ENCODE measurements at places on chromosomes 2 and 18.

GRCh38 chr2:239443666-239444567, 43.1 kb upstream of the HDAC4 start:
- no peak for DNase-seq

DNA sequence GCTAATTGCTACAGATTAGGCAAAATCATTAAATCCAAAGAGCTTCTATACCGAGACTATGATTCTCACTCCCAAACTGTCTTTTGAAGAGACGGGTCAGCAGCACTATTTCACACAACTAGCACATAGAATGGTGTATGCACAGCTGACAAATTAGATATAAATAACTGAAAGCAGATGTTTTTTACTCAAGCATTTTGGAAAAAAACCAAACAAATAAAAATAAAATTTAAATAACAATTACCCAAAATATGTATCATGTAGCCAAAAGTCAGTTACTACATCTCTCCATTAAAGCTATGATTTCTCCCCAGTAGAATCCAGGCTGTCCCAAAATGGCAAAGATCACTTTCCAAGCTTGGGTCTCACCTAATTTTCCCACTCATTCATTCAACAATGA, 107.9 kb downstream of the TMEM163 start:
- DNase-seq = no peak

DNA sequence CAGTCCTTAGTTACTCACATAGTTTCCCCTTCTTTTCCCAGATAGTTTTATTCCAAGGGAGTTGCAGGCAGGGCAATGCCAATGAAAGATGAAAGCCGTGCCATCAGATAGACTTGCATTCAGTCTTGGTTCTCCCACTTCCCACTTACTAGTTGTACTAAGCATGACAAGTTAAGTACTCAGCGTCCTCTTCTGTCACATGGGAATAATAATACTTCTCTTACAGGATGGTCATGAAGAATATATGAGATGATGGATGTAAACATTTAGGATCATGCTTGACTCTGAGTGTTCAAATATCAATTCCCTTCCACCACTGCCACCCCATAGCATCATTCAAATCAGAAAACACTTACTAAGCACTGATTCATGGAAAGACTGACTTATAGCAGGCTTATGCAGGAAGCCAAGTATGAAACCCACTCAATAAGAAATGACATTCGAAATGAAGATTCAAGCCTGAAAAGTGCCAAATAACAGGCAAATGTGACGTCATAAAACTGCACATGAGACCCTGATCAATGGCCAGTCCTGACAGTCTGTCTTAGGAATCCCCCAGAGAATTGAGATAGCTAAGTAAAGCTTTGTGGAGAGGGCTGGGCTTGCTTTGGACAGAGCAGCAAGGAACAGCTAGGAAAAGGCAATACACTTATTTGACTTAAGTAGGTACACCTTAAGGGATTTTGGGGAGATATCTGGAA, 11.1 kb upstream of the EVA1A start:
- no peak for DNase-seq

GRCh38 chr2:71555798-71556454, 102.6 kb downstream of the DYSF start:
- DNase-seq = peak; percentile 27

DNA sequence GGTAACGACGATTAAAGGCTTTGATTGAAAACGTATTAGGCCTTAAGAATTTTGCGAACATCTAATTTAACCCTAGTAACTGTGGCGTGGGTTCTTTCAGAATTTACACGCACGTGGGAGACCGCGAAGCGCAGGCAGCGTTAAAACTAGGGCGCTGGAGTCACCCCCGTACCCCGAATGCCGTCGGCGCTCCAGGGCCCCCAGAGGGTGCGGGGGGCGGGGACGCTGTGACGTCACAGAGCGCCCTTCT, 673 bp upstream of the SMCHD1 start:
- peak; percentile 90 for DNase-seq

GRCh38 chr18:13613591-13614501, 112.5 kb downstream of the FAM210A start:
- DNase-seq = no peak

DNA sequence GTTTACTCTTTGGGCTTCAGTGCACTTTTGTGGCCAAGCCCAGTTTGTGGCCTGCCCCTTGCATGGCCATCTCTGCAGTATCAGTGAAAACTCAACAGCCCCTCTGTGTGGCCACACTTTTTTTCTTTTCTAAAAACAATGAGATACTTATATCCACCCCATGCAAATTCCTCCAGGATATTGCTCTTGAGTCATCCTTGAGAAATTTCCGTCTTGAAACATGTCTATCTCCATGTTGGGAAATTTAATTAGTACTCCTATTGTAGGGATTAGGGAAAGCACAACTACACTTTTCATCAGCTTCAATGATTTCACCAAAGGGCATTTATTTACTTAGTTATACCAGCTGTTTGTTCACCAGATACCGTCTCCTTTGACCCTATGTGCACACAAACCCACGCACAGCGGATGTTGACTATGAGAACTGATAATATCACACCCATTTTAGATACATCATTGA, 993.1 kb downstream of the TSN start:
- DNase-seq = no peak

DNA sequence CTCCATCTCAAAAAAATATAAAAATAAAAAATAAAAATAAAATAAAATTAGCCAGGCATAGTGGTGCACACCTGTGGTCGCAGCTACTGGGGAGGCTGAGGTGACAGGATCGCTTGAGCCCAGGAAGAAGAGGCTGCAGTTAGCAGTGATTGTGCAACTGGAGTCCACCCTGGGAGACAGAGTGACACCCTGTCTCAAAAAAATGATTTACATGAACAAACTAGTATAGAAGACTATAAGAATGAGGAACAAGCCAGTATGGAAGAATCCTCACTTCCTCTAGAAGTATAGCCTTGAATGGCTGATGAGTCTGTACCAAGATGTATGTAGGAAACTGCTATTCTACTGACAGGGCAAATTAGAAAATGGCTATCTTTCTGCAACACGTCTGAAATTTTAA, 10.9 kb downstream of the YES1 start:
- DNase-seq = no peak

GRCh38 chr2:154173919-154174318, 302.2 kb downstream of the GALNT13 start:
- no peak for DNase-seq

GRCh38 chr2:44120428-44120827, 48.2 kb upstream of the PPM1B start:
- no peak for DNase-seq

DNA sequence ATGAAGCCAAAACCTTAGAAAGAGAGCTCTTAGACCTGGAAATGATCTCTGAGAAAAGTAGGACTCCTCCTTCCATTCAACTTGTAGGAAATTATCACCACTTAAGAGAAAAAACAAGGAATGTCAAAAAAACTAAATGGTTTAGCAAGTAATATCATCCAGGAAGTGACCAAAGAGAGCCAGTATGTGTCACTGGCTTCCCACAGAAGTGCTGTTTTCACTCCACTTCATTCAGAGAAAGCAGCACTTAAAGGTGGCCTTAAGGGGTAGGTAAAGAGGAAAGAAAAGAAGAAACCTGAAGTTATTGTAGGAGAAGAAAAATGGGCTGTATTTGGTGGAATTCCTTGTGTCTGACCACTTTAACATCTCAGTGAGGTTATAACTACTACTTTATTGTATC, 414.4 kb upstream of the ETAA1 start:
- DNase-seq = no peak

DNA sequence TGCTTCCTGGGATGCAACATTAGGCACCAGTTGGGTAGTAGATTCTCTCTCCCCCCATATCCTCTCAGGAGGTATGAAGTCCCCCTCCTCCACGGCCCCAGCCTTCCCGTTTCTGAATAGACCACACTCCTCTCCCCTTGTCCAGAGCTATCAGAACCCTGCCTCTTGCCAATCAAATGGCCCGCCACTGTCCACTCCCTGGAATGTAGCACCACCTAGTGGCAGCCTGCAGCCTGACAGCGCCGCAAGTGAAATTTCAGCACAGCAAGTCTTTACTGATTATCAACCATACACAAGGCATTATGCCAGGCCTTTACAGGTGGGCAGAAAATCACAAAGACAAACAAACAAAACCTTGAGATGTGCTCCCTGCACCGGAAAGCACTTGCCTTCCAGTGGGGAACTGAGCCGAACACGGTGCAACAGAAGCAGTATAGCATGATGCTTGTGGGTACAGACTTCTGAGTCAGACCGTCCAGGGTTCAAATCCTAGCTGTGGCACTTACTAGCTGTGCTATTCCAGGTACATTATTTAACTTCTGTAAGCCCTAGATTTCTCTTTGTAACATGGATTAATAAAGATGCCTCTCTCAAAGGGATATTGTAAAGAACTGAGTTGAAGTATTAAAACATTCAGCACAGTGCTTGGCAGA, 174.0 kb downstream of the SMAD2 start:
- DNase-seq = no peak

DNA sequence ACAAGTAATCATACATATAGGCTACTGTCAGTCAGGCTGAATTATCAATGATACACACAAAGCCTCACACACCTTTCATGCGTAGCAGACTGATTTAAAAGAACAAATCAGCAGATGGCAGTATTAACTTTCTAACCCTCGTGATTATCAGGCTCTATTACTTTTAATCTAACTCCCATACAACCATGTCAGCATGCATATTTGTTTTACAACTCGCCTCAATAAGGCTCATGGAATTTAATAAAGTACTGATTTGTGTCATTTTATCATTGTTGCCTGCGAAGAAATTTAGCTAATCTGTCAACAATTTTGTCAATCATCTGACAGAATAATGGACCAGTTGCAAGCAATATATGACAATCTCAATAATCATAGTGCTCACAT, 82.8 kb downstream of the SLC25A12 start:
- DNase-seq = no peak

DNA sequence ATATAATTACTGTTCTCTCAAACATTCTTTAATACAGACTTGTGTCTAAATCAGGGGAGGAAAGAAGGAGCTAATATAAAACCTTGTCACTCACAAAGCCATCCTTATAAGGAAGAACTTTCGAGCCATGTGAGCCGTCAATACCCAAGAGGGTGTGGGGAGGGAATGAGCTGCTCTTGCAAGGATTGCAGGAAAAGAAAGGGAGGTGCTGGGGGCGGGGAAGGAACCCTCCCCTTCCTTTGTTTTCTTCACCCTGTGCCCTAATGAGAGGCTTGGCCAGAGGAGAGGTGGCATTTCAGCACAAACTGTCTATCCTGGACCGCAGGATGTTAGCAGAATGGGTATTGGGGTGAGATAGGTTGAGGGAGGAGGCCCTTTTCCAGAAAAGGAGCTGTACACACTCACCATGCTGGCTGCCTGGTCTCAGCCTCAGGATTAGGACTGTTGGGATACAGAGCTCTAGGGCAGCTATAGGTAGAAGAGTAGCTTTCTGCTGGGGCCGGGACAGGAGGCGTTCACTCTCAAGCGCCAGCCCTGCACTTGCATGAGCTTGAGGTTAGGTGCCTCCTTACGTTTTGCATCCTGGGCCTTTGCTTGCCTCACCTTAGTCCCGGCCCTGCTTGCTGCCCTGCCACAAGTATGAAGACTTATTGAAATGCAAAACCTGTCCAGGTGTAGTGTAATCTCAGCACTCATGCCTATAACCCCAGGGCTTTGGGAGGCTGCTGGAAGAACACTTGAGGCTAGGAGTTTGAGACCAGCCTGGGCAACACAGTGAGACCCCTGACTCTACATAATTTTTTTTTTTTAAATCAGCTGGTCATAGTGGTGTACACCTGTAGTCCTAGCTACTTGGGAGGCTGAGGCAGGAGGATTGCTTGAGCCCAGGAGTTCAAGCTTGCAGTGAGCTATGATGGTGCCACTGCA, 190.5 kb downstream of the LOXHD1 start:
- no peak for DNase-seq

- no peak for DNase-seq
Measured at GRCh38 chr2:197615016-197615652, 60.3 kb downstream of the RFTN2 start.

DNA sequence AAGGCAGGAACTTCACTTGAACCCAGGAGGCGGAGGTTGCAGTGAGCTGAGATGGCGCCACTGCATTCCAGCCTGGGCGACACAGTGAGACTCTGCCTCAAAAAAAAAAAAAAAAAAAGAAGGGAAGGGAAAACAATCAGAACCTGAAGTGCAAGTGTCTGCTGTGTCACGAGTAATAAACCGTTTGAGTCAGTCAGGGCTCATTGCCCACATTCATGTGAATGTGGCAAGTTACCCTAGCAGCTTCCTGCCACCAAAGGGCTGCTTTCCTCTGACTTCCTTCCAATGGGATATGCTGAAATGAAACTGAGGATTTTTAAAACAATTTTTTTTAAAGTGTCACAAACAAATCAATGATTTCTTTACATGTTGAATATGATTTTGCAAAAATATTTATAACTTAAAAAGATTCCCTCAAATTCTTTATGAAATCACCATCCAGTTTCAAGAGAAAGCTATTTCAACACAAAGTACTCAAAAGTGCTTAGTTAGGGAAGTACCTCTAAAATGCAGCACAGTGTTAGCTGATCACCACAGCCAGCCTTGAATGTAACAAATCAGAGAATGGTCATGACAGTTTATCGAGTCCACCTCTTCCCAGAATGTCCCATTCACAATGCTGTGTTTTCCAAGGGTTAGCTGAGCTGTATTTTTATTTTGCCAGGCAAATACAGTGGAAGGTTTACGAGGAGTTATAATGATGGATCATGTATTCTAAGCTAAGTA, 36.4 kb downstream of the WDSUB1 start:
- no peak for DNase-seq

- DNase-seq = no peak
Measured at GRCh38 chr2:101461381-101461780, 13.5 kb downstream of the RFX8 start.

DNA sequence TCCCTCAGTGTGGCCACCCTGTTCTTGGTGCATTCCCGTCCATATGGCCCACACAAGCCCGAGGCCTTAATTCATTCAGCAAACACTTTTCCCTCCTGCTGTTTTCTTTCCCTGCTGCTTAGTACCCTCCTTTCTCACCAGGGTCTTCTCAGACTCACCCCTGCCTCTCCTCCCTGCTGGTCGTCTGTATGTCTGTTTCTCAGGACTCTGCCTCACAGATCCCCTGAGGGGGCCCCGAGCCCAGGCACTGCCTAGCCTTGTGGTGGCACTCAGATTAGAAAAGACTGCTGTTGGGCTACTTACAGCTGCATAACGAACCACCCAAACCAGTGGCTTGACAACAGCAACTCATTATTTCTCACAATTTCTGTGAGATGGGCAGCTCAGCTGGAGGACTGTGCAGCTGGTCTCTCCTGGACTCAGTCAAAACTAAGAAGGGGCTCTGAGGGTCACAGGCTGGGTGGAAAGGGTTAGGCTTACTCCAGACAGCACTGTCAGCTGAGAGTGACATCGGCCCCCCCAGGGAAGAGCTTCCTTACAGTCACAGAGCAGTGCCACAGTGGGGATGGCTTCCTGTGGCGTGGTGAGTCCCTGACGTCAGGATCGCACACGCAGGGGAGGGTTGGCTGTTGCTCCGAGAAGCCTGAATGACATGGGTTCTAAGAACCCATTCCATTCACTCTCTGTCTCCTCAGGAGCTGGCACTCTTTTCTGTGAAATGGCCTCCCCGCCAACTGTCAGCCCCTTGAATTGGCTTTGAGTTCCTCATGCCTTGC, 139.0 kb downstream of the UXS1 start:
- no peak for DNase-seq

Measured in aorta (tissue), 5 donors.